AG09309 (cell line): ENCODE measurements at places on chromosomes 7 and 10.

GRCh38 chr7:33937871-33938270, 32.5 kb downstream of the BMPER start:
- no peak for DNase-seq

- peak; percentile 46 for DNase-seq
Measured at GRCh38 chr7:41809529-41809939, 106.6 kb upstream of the INHBA start.

GRCh38 chr7:74284781-74285259, 4.4 kb upstream of the CLIP2 start:
- DNase-seq: no peak

- no peak for DNase-seq
Measured at GRCh38 chr7:31083210-31083786, 31.2 kb downstream of the ADCYAP1R1 start.

- DNase-seq: no peak
Measured at GRCh38 chr7:55246171-55246570, 119.0 kb upstream of the LANCL2 start.

DNA sequence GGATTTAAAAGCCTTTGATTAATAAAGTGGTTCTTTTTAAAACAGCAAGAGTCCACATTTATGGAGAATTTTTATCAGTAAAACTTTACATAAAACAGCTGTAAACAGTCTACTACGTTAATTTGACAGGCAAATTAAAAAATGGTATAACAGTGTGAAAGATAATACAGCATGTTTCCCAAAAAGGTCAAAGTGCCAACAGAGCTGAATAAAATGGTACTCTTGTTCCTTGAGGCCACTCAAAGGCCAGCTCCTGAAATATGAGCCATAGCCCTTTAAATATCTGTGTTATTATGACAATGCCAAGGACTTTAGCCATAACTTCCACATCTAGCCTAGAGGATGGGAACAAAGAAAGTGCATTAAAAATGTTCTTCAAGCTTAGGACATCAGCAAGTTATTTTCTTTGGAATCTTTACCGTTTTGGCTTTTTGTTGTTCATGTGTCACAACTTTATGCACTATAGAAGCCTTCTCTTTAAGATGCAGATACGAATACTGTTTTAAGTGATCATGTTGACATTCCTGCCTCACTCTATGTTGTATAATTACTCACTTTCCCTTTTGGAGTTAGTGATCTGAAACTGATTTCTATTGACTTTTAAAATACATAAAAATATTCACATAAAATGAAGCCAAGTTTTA, 165.6 kb downstream of the RNLS start:
- DNase-seq: no peak

DNA sequence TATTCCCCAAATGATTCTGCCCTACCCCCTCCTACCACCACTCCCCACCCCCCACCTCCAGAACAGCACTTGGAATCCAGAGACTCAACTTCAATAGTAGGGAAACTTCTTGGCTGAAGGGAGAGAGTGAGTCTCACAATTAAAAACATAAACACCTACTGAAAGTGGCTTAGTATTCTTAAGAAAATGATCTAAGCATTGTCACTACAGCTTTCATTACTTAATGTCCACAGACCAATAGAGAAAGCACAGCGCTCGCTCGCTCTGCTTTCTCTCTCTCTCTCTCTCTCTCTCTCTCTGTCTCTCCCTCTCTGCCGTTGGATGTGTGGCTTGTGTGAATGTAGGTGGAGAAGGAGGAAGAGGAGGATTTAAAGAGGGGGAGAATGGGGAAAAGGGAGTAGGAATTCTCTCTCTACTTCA, 1.5 kb upstream of the SEMA3A start:
- DNase-seq: no peak

DNA sequence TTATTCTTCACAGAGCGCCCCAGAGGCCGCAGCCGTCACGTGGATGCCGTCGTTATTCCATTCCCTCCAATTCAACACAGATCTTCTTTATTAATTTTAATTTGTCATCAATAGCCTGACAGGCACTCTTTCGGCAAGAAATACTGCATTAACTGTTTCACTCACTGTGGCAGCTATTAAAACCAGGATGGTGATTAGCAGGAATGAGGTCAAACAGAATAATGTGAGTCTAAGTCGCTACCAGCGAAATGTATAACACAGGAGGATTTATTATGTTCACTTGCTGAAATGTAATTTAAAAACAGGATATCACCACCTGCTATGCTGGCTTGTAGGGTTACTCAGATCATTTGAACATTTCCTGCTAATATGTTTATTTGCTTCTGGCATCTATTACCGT, 74.2 kb upstream of the MGMT start:
- DNase-seq: no peak
